SHP77 treated with DMSO at 0.1 percent for 48 hours (cell line): ENCODE measurements at places on chromosomes 16 and 17.

GRCh38 chr17:70320673-70321345, 151.5 kb downstream of the KCNJ2 start:
- no peak for DNase-seq

- no peak for DNase-seq
Measured at GRCh38 chr16:54780266-54780665, 150.4 kb upstream of the IRX5 start.

- no peak for DNase-seq
Measured at GRCh38 chr17:47621293-47622179, 28.2 kb upstream of the KPNB1 start.

GRCh38 chr17:17225901-17226300, 11.1 kb downstream of the FLCN start:
- no peak for DNase-seq

DNA sequence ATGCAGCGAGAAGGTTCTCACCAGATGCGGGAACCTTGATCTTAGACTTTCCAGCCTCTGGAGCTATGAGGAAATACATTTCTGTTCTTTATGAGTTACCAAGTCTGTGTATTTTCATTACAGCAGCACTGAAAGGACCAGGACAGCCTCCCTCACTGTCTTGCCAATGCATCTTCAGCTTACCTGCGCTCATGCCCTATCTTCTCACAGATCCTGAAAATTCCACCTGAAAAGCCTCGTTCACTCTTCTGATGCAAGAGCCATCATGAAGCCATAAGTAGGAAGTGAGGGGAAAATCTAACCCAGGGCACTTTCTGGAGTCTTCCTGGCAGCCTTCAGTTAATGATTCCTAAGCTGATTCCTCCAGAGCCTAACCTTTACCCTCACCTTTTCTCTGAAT, 194.0 kb downstream of the SALL1 start:
- no peak for DNase-seq

- DNase-seq = no peak
Measured at GRCh38 chr16:85678821-85679220, 9.9 kb downstream of the GINS2 start.

DNA sequence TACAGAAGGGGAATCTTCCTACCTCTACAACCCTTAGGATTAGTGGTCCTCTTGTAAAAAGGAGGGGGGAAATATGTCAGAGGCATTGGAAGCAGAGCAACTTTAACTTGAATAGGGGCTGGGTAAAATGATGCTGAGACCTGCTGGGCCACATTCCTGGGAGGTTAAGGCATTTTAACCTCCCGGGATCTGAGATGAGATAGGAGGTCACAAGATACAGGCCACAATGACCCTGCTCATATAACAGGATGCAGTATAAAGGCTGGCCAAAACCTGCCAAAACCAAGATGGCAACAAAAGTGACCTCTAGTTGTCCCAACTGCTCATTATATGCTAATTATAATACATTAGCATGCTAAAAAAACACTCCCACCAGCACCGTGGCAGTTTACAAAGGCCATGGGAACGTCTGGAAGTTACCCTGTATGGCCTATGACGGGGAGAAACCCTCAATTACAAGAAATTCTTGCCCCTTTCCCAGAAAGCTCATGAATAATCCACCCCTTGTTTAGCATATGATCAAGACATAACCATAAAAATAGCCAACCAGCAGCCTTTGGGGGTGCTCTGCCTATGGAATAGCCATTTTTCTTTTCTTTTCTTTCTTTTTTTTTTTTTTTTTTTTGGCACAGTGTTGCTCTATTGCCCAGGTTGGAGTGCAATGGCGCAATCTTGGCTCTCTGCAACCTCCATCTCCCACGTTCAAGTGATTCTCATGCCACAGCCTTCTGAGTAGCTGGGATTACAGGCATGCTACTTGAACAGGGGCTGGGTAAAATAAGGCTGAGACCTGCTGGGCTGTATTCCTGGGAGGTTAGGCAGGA, 6.2 kb upstream of the C1QTNF1 start:
- no peak for DNase-seq

GRCh38 chr17:82152114-82152513, 54.1 kb upstream of the FASN start:
- DNase-seq = no peak

GRCh38 chr16:53545433-53545832, 42.4 kb upstream of the AKTIP start:
- no peak for DNase-seq

GRCh38 chr16:55147396-55147795, 176.6 kb upstream of the IRX6 start:
- no peak for DNase-seq

DNA sequence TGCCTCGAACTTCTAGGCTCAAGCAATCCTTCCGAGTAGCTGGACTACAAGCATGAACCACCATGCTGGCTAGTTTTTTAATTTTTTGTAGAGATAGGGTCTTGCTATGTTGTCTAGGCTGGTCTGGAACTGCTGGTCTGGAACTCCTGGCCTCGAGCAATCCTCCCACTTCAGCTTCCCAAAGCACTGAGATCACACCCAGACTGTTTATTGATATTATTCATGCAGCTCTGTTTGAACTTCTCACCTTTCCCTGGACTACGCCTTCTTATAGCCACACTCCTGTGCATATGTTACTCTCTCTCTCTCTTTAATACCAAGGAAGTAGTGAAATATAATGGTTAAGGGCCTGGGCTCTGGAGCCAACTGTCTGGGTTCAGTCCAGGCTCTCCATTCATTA, 4.6 kb downstream of the COG7 start:
- no peak for DNase-seq

DNA sequence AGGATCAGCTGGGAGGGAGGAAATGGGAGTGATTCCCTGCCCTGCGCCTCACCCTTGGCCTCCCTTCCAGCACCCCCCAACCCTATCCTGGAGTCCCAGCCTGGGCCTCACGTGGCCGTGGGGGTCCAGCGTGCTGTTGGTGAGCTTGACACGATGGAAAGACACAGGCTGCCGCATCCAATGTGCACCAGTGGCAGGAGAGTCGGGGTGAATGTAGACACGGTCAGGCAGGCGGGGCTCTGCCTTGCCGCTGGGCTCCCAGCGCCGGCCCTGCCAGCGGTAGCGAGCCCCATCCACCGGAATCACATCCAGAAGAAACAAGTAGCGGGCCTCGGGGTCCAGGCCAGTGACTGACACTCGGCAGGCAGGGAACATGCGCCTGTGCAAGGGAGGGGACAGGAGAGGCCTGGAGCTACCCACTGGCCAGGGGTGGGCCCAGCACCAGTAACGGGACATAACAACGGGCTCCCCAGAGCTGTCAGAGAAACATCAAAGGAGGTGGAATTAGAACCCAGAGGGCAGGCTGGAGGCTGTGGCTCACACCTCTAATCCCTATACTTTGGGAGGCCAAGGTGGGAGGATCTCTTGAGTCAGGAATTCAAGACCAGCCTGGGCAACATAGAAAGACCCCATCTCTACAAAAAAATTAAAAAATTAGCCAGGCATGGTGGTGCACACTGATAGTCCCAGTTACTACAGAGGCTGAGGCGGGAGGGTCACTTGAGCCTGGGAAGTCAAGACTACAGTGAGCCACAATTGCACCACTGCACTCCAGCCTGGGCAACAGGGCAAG, 2.7 kb downstream of the TBX6 start:
- no peak for DNase-seq

DNA sequence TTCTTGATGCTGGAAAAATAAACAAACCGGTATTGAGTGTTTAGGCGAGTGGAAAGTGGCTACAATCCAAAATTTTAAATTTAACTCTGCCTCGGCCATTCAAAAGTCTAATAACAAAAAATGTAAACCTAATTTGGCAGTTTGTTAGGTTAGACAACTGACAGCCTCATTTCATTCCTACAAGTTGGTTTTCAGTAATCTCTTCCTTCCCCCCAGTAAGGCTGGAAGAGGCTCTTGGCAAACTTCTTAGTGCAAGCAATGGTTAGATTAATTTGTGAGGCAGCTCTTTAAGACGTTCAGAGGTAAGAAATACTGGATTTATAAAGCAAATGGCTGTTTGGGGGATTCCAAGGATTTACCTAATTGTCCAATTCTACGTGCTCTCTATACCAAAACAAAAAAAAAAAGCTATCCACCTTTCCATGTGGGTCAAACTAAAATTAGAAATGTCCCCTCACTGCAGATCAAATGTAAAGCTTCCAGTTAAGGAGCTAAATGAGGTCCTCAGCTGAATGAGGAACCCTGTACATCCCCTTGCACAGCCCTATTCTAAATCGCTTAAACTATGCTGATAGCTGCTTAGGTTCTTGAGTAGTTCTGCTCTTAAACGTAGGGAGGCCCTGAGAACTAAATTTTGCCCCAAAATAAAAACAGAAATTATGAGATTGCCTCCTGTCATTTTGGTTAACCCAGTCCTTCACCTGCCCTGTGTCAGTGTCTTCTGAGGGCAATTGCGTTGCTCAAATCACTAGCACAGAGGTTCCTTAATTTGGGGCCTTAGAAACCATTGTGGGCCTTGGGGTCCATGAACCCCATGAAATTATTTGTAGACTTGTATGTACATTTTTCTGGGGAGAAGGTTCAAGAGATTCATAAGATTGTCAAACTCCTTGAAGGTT, 2.9 kb downstream of the HEXIM1 start:
- no peak for DNase-seq

GRCh38 chr16:75754141-75754540, 27.9 kb upstream of the CPHXL start:
- DNase-seq = no peak

GRCh38 chr17:35423761-35424160, 8.5 kb downstream of the SLFN12 start:
- DNase-seq = no peak

GRCh38 chr17:14460516-14461226, 159.8 kb downstream of the HS3ST3B1 start:
- DNase-seq = no peak
